RPMI7951 (cell line): ENCODE measurements at places on chromosomes 11 and 22. TPM values are rescaled to one million over a fixed set of nuclear protein-coding genes. Genes with fewer than 3 reads are reported as not detected.
A peak's percentile ranks its signal among the peaks of the same experiment; 100 is the strongest.

DNA sequence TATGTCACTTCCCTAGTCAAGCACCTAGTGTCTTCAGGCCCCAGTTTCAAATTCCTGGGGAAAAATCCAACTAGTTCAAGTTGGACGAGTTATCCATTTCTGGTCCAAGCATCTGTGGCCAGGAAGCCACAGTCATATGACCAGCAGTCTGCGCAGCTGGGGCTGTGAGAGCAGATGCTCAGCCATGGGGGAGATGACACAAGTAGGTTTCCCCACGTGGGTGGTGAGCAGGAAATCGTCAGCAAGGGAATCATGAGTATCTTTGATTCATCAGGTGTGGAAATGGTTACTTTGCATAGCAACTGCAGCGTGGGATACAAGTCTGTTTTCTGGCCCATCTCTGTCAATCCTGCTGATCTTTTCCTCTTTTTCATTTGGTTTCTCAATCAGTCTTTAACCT lies 185.3 kb downstream of the C11orf91 start:
- DNase-seq = peak; percentile 76

GRCh38 chr11:41950470-41951143 lies 491.2 kb upstream of the LRRC4C start:
- DNase-seq = no peak

FGF19 gene
- not detected in 2 replicates for total RNA-seq

OR51A2 gene
- total RNA-seq = not detected in 2 replicates

OR52I1 gene
- not detected in 2 replicates for total RNA-seq

OR5L1 gene
- total RNA-seq = not detected in 2 replicates

- DNase-seq = peak; percentile 75
Measured at GRCh38 chr11:100687054-100687629, at the start of gene ARHGAP42. Gene ARHGAP42, plus strand, starts transcription at chr11:100687288. Its CDS starts 391 bp downstream, at chr11:100687679.

LRP5 gene
- 0.48 and 0.59 TPM in 2 replicates for total RNA-seq

IL10RA gene
- total RNA-seq = 0.12 TPM in 1 of 2 replicates, not detected in the other

DNA sequence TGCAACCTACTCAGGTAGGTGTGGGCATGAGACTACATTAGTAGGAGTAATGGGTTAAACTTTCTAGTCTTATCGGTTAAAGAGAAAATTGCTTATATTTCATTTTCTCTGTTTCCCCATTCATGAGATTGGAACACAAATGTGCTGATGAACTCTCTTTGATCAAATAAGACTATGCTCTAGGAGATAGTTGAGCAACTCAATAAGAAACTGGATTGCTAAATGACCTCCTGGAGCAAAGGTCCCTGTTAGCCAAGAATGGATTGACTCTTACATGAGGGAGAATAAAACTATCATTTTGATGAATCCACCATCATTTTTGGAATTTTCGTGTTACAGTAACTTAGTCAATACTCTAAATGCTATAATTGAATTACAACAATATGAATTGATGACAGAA lies 11.1 kb upstream of the NOX4 start:
- no peak for DNase-seq

TP53AIP1 gene
- not detected in 2 replicates for total RNA-seq

TSSK2 gene
- total RNA-seq = not detected in 2 replicates

HSPB2 gene
- not detected in 2 replicates for total RNA-seq

AQP11 gene
- total RNA-seq = 1.6 and 2.8 TPM in 2 replicates

HINFP gene
- 13.2 and 16.5 TPM in 2 replicates for total RNA-seq

DNA sequence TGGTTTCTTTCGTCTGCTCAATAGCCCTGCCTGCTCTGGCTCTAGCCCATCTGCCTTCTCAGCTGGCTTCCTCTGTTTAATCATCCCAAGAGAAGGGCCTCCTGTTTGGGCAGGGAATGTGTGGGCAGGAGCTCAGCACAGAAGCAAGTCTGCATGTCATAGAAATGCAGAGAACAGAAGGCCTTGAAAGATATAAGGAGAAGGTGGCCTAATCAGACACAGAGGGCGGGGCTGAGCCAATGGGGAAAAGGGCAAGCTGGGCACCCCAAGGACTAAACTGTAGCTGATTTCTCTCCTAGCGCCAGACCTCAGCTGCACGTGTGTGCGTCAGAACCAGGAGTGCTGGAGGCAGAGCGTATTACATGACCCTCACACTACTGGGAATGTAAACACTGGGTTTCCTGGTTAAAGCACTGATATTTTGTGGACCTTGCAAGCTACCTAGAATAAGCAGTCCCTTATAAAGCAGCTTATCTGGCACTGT lies 7.6 kb upstream of the CCKBR start:
- DNase-seq = no peak

DNA sequence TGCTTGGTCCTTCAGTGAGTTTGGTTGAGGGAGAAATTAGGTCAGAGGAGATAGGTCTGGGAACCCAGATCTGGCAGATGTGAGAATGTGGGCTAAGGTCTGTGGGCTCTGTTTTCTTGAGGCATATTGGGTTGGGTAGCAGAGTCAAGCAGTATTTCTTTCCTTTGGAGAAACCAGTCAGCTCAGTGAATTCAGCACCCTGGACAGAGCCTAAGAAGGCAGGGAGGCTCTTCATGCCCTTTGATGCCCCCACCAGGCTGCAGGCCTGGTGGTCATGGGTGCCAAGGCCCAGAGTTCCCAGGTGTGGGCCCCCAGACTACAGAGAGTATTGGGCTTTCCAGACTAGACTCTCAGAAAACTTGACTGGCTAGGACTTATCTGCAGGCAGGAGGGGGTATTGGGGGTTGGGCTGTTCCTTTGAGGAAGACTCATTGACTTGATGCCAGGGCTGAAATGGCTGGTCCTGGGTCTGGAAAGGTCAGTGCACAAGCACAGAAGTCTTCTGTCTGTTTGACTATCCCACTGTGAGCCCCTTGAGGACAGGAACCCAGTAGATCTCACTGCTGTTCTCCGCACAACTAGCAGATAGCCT lies 45.3 kb upstream of the NECTIN1 start:
- DNase-seq = peak; percentile 42

DNA sequence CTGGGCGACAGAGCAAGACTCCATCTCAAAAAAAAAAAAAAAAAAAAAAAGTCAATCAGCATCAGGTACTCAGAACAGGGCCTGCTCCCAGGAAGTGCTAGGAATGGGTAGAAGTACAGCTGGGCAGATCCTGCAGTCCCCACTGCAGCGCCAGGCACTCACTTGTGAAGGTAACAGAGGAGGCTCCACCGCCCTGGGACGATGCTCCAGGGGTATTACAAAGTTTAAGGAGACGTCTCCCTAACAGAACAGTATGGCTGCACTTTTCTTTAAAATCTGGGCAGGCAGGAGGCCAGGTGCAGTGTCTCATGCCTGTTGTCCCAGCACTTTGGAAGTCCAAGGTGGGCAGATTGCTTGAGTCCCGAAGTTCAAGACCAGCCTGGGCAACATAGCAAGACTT lies 1449.0 kb downstream of the BRD1 start:
- no peak for DNase-seq

GRCh38 chr22:49803737-49804375 lies 23.8 kb downstream of the BRD1 start:
- no peak for DNase-seq

GRCh38 chr22:30868663-30869385 lies 99.8 kb downstream of the MORC2 start:
- DNase-seq = no peak

OR52K2 gene
- total RNA-seq = not detected in 2 replicates

DNA sequence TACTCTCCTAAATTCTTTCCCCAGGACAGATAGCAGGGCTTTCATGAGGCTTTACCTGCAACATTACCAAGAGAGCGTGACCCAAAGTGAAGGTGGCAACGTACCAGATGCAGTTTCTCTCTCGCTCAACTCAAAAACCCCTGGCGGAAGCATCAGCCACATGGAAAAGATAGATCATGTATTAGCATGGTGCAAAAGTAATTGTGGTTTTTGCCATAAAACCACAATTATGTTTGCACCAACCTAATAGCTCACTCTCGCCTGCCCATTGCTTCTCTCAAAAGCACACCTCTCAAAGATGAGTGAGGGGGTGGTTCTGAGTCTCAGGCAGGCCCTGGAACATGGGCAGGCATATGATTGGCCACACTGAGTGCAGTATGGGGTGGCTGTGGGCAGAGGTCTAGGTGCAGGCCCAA lies 7.0 kb downstream of the MS4A6A start:
- no peak for DNase-seq

DNA sequence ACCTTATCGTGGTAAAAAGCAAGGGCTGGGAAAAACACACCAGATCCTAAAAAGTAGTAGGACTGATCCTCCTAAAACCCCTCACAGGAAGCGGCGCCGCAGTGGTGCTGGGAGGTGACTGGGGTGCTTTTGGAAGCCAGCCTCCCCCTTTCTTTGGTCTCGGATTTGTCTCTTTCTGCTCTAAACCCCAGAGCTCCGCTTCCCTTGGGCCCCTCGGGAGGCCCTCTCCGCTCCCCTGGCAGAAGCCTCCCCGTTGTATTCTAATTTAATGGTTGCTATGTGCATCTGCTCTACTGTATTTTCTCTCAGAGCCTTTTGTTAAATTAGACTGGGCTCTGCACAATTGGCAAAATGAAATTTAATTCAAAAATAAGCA lies 587.7 kb downstream of the OPCML start:
- DNase-seq = no peak

MUC5AC gene
- total RNA-seq = not detected in 2 replicates

ANKRD13D gene
- 17.6 and 28.5 TPM in 2 replicates for total RNA-seq

GSTT2 gene
- total RNA-seq = 0.29 and 0.84 TPM in 2 replicates

DNA sequence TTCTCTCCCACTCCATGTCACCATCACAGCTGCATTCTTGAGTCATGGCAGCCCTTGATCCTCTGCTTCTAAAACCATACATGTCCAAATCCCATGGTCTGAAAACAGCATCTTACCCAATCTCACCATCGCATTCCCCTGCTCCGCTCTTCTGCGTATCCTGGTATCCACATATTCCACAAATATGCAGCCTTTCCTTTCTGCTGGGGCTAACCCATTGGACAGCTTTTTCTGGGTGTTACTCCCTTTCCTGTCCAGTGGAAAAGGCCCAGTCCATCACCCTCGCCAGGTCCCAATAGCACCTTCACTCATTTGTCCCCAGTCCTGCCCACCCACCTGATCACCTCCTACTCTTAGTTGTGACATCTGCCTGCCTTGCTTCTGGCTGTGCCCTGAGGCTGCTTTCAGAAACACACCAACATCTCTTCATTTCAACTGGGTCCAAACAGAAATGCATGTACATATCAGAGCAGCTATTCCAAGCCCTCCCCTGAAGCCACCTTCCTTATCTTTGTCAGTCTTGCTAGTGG lies 237.6 kb upstream of the TBCEL start:
- no peak for DNase-seq

DNA sequence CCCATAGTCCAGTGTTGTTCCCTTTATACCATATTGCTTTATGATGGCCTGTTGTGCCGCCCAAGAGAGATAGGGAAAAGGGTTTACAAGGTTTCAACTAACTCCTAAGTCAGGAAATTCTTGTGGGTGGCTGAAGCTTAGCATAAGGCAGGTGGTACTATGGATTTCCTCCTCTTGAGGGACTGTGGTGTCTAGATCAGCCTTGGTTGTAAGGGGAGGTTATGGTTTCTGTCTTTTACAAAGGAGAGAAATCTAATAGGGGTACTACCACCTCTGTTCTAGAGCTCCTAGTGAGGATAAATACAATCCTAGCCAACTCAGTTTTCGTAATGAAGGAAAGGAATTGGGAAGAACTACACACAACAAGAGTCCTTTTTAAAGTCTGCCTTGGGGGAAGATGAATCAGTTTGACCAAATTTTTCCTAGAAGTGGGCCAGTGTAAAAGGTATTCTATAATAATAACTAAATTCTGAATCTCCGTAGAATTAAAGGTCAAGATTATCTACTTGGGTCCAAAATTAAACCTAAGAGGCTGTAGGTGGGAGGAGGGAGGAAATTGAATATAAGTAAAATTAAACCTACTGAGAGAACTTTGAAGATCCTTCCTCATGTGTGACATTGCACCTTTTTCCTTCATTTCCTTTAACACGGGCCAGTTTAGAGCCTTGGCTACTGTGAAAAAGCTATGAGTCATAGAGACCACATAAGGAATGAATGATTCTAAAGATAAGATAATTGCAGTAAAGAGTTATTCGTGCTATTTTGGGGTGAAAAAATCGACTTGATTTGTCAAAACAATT lies 17.2 kb downstream of the DLAT start:
- peak; percentile 79 for DNase-seq

- DNase-seq = no peak
Measured at GRCh38 chr22:28779833-28780232, 7.3 kb downstream of the CCDC117 start.

OR4A15 gene
- not detected in 2 replicates for total RNA-seq

DNA sequence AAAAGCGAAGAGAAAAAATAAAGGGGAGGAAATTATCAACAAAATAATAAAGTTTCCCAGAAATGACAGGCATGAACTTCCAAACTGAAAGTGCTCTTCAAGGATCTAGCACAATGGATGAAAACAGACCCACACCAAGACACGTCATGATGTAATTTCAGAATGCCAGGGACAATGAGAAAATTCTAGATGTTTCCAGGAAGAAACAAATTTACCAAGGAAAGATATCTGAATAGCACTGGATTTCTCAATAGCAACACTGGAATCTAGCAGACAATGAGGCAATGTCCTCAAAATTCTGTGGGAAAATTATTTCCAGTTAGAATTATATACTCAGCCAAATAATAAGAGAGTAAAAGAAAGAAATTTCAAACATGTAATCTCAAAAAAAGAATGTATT lies 46.0 kb downstream of the DENND5A start:
- no peak for DNase-seq

DNA sequence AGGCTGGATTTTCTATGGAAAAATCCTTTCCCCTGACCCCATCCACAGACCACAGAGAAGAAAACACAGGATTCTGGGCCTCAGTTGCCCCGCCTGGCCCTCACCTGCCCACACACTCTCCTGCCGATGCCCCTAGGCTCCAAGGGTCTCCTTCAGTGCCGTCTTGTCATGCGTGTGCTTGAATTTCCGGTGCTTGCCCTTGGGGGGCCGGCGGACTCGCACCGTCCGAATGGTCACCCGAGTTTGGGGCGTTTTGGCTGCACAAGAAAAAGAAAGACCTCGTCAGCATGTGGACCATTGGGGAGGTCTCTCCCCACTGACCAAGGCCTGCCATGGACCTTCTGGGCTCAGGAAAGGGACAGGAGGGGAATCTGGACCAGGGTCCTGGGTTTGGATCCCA lies 19.2 kb downstream of the PDGFB start:
- no peak for DNase-seq

KIRREL3 gene
- 0.24 and 1.2 TPM in 2 replicates for total RNA-seq

DNA sequence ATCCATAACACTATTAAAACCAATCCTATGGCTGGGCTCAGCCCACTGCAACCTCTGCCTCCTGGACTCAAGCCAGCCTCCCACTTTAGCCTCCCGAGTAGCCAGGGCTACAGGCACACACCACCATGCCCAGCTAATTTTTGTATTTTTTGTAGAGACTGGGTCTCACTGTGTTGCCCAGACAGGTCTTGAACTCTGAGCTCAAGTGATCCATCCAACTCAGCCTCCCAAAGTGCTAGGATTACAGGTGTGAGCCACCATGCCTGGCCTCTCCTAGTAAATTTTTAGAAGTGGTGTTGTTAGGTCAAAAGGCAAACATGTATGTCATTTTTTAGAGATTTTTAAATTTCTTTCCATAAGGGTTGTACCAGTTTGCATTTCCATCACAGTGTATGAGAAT lies 14.2 kb downstream of the F2 start:
- DNase-seq = no peak

SHISAL1 gene
- 1.6 and 2.1 TPM in 2 replicates for total RNA-seq

KDM4D gene
- total RNA-seq = 2.1 and 3.0 TPM in 2 replicates

GRCh38 chr22:37101311-37102066 lies 8.0 kb downstream of the TMPRSS6 start:
- DNase-seq = no peak

- no peak for DNase-seq
Measured at GRCh38 chr11:17579451-17579850, 32.4 kb downstream of the OTOG start.

GRCh38 chr11:11985954-11986949 lies 22.2 kb downstream of the DKK3 start:
- no peak for DNase-seq
